ENCODE measurements at places on chromosomes 16 and 17.

DNA sequence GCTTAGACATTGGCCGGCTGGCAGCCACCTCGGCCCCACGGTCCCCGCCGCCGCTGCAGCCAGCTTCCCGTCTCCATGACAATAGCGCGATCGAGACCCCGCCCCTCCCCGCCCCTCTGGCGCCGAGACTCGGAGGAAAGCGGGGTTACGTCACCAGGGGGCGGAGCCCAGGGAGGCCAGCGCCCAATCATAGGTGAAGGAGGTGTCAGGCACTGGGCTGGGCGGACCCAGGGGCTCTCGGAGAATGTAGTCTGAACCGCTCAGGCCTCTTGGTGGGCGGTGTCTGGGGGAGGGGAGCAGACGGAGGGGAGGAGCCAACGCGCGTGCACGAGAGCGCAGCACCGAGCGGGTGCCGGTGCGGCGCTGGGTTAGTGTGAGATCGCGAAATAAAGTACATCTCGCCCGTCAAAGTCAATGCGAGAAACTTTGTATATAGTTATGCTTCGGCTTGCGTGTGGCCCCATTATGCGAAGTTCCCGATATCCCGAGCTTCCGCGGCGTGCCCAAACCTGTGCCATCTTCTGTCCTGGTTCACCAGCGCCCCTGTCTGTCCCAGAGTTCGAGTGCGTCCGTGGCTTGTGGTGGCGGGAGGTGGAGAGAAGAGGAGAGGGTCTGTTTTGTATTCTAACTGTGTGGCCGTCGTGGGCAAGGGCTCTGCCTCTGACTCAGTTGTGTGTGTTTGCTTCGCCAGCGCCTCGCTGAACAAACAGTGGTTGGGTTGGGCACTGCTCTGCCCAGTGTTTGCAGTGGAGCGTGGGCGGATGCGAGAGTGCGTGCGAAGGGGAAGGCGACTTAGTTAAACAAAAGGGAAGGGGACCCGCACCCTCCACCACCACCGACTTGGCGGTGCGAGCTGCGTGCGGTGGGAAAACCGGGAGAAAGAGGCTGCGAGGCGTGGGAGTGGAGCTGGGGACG, 1.3 kb upstream of the IRX5 start:
- peak; percentile 99 for DNase-seq

GRCh38 chr17:5832886-5833285, 237.3 kb upstream of the WSCD1 start:
- DNase-seq: no peak

DNA sequence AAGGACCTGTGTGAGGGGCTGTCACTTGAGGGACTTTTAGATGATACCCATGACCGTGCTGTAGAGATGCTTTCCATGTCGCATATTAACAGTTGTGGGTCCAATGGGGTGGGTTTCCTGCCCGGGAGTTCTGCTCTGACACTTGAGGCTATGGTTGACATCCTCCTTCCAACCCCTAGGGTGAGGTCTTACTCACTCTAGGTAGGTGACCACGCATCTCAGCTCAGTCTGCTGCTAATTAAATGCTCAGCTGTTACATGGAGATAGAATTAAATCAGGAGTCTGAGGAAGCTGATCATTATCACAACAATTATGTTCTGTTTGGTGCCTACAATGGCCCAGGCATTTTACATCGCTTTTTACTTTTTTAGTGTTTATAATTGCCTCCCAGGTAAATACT, 40.2 kb downstream of the OSBPL7 start:
- DNase-seq: no peak

GRCh38 chr16:89256651-89257254, 39.2 kb downstream of the ZNF778 start:
- peak; percentile 88 for DNase-seq

GRCh38 chr16:85401917-85402766, 211.0 kb upstream of the GSE1 start:
- DNase-seq: peak; percentile 6

- DNase-seq: no peak
Observed at GRCh38 chr16:57186872-57187854, 1.0 kb downstream of the RSPRY1 start.

DNA sequence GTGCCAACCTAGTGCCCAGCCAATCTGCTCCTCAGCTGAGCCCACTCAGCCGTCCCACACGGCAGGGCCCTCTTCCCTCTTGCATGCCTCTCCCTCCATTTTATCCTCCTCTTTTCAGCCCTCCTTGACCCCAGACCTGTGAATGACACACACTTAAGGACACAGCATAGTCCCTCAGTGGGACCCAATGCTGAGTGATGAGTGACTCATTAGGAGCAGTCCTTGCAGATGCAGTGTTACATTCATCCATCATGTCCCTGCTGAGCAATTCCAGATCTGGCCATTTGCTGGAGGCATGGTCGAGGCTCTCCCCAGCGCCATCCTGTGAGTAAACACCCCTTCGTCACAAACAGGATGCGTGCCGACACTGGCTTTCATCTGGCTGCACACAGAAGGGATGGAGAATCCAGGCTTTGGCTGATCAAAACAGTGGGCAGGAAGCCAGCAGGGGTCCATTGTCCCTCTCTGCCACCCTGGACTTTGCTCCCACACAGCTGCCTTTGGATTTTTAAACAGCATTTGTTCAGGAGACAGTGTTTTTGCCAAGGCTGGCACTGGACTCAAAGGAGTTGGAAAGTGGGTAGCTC, 122.6 kb downstream of the AXIN2 start:
- no peak for DNase-seq

GRCh38 chr17:29113334-29113733, 66.9 kb downstream of the MYO18A start:
- no peak for DNase-seq

DNA sequence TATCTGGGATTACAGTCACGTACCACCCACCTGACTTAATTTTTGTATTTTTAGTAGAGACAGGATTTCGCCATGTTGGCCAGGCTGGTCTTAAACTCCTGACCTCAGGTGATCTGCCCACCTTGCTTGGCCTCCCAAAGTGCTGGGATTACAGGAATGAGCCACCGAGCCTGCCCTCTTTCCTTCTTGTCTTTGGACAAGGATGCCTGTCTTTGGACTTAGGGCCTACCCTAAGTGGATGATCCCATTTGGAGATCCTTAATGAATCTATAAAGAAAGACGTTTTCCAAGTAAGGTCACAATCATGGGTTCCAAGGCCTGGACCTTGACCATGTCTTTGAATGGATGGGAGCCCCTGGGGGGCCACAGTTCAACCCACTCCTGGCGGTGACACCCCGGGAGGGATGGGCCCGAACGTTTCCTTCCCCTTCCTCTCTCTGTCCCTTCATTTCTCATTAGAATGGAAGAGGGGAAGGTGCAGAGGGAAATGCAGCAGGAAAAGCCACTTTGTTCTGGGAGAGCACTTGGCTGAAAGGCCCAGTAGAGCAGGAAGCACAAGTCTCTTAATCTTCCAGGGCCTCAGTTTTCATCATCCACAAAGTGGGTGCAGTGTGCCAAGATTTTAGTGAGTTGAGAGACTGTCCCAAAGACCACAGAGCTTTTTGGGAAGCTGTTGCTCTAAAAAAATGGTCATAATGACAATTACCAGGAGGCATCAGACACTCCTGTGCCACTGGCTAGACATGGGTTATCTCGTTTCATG, 353.3 kb downstream of the SEC14L1 start:
- DNase-seq: peak; percentile 14

GRCh38 chr17:2634361-2634960, 41.0 kb downstream of the PAFAH1B1 start:
- no peak for DNase-seq

DNA sequence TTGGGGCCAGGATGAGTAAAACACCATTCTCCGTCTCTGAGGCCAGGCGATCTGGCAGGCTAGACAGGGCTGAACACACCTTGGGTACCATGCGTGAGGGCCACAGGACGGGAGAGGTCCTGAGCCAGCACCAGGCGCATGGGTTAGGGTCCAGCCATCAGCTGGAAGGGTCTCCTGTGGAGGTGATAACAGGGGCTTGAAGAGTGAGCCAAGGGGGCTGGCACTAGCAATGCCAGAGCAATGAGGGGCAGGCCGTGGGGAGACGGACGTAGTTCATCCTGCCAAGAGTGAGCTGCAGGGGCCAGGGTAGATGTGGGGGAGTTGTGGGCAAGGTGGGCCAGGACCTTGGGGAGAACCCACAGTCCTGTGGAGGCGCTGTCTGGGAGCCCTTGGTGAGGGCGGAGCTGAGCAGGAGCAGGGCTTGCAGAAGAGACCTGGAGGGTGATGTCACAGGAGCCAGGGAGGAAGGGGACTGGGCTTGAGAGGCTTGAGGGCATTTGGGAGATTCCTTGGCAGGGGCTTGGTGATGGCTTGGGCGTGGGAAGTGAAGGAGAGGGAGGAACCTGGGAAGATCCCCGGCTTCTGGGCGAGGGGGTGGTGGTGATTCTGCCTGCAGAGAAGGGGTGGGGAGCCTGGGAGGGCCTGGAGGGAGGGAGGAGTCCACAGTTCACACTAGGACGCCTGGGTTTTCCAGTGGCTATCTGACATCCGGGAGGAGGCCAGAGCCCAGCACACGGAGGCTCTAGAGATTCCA, 6.3 kb upstream of the NPTX1 start:
- no peak for DNase-seq

GRCh38 chr17:16286947-16287562, 66.2 kb downstream of the CENPV start:
- no peak for DNase-seq

DNA sequence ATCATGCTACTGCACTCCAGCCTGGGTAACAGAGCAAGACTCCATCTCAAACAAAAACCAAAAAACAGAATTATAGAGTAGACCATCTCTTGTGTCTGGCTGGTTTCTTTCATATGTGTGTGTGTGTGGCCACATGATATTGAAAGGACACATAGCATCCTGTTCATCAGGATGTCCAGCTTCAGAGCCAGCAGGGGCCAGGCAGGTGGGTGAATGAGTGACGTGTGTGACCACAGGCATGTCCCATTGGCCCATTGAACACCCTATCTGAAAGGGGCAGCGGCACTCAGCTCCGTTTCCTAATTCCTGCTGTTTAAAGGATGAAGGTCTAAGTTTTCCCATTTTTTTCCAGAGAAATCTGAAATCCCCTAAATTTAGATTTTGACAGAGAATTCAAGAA, 174.2 kb downstream of the PRKCB start:
- DNase-seq: no peak

- no peak for DNase-seq
Observed at GRCh38 chr16:81266680-81267095, 28.2 kb downstream of the BCO1 start.

- no peak for DNase-seq
Observed at GRCh38 chr16:48081656-48082055, 74.1 kb downstream of the ABCC12 start.

DNA sequence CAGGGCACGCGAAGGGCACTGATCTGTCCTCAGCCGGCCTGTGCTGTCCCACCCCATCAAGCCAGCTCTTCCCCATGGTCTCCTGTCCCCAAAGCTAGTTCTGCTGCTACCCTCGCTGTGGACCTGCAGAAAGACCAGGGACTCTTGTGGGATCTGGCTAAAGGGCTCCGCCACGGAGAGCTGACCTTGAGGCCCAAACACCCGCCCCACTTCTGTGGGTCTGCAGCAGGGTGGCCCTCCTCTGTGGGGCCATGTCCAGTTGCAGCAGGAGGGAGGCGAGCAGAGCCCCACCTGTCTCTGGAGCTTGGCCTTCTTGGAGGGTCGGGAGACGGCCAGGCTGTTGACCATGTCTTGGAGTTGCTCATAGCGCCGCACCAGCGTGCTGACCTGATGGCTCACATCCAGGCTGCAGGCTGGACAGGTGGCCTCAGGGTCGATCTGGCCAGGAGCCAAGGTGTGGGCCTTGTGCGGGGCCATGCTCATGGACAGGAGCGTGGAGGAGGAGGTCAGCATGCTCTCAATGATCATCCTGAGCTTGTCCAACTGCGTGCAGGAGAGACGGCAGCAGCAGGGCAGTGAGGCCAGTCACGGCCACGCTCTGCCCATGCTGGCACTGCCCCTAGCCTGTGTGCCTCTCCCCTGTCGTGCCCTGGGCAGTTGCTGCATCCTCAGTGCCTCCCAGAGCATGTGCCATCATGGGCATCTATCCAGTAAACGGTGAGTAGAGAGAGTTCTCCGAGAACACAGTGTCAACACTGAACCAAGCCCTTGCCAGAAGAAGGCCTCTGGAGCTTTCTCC, 16.6 kb downstream of the UBALD2 start:
- DNase-seq: no peak

DNA sequence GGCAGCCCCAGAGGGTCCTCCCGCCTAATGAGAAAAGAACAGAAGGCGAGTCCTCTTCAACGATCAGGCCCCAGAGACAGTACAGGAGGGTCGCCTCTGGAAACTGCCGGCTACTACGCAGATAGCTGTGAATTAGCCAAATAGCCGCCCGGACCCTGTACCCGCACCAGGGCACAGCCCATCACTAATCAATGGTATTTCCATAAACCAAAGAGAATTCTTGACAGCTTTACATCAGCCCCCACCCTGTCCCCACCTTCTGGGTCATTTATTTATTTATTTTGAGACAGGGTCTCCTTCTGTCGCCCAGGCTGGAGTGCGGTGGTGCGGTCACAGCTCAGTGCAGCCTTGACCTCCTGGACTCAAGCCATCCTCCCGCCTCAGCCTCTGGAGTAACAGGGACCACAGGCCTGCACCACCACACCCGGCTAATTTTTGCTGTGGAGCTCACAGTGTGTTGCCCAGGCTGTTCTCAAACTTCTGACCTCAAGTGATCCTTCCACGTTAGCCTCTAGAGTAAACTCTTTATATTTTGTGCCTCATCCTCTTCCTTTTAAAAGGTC, 805 bp upstream of the CLCN7 start:
- DNase-seq: no peak

GRCh38 chr17:2690165-2691068, 21.1 kb downstream of the CLUH start:
- DNase-seq: peak; percentile 4

DNA sequence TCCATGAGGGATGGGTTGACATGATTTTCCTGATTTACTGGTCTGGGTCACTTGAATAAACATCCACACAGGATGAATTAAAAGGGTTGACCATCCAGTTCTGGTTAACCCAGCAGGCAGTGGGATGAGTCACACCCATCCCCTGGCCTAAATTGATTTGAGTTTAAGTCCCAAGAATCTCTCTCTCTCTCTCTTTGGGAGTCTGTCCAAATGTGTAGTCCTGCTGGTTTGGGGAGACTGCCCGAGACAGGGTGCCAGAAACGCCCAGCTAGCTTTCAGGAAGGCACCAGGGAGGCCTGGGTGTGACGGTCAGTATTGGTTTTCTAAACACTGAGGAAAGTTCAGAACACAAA, 38.8 kb downstream of the SCPEP1 start:
- DNase-seq: no peak

DNA sequence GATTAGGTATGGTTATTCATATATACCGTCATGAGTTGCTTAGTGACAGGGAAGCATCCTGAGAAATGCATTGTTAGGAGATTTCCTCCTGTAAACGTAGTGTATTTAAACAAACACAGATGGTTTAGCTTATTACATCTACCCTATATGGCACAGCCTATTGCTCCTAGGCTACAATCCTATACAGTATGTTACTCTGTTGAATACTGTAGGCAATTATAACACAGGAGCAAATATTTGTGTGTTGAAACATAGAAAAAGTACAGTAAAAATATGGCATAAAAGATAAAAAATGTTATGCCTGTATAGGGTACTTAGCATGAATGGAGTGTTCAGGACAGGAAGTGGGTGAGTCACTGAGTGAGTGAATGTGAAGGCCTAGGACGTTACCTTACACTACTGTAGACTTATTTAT, 157.7 kb downstream of the CDH11 start:
- no peak for DNase-seq

All from head of caudate nucleus (tissue), 42 donors.